ENCODE measurements at places on chromosomes 2 and 18.
A peak's percentile ranks its signal among the peaks of the same experiment; 100 is the strongest.

- no peak for DNase-seq
Observed at GRCh38 chr2:206802654-206803514, 37.5 kb downstream of the FASTKD2 start.

GRCh38 chr2:95158891-95159619, 593 bp downstream of the ZNF514 start:
- peak; percentile 31 for DNase-seq

DNA sequence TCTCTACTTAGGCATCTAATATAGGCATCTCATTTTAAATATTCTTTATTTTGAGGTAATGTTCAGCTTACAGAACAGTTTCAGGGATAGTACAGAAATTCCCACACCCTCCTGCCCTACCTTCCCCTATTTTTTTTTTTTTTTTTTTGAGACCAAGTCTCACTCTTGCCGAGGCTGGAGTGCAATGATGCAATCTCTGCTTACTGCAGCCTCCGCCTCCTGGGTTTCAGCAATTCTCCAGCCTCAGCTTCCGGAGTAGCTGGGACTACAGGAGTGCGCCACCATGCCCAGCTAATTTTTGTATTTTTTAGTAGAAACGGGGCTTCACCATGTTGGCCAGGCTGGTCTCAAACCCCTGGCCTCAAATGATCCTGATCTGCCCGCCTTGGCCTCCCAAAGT, 97.6 kb downstream of the EPB41L5 start:
- DNase-seq = no peak

DNA sequence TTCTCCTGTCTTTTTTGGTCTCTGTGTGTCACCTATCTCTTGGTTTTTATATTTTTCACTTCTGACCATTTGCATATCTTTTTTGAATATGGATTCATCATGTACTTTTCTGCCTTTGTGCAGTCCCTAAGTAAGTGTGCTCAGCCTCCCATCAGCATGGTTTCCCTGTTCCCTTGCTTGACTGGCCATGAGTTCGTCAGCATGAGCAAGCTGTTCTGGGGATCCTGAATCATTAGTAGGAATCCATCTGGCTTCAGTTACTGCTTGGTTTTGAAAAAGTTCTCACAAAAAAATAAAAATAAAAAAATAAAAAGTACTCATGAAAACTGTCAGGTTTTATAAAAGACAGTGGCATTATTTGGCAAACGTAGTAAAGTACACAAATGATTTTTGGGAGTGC, 144.1 kb downstream of the NCOA1 start:
- no peak for DNase-seq

- DNase-seq = peak; percentile 77
Observed at GRCh38 chr2:188291617-188292347, at the start of gene GULP1. Gene GULP1, plus strand, starts transcription at chr2:188291874. Its CDS starts 185,829 bp downstream, at chr2:188477703.

GRCh38 chr2:126510960-126511359, 145.0 kb upstream of the GYPC start:
- DNase-seq = no peak

DNA sequence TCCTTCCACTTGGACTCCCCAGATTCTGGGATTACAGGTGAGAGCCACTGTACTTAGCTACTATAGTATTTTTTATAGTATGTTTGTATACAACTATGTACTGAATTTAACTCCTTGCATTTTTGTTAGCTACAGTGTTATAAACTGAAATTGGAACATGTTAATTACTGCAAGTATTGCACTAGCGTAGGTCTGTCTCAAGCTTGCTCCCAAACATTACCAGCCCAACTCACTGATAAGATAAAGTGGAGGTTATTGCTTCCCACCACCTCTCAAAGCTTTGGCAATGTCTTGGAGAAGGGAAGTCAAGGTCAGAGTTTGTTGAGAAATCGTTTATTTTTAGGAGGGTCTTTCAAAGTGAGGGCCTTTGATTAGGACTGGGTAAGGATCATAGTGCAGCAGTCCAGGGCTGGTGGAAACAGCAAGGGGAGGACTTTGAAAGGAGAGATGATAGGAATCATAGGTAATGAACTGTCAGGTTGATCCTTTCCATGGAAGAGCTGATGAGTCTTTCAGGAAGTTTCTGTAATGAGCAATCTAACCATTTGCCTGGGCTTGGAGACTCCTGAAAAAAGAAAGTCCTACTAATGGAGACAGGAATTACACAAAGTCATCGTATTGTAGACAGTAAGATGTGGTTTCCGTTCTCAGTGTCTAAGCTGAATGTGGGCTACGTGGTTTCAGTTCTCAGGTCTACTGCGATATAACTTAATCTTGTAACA, 257.1 kb downstream of the MYO3B start:
- DNase-seq = no peak

- peak; percentile 30 for DNase-seq
Observed at GRCh38 chr18:56639104-56639381, 651 bp upstream of the TXNL1 start.

DNA sequence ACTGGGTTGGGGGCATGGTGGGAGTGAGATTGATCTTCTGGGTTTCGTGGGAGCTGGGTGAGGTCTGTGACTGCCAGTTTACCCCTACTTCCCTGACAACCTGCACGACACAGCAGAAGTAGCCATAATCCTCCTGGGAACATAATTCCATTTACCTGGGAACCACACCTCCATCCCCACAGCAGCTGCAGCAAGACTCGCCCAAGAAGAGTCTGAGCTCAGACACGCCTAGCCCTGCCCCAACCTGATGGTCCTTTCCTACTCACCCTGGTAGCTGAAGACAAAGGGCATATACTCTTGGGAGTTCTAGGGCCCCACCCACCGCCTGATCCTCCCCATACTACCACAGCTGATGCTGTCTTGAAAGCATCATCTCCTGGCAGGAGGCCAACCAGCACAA, 43.8 kb downstream of the FLACC1 start:
- no peak for DNase-seq

- peak; percentile 54 for DNase-seq
Observed at GRCh38 chr18:31101183-31102024, 817 bp downstream of the DSC2 start.

- DNase-seq = peak; percentile 3
Observed at GRCh38 chr2:85649201-85650190, 18.5 kb downstream of the SFTPB start.

DNA sequence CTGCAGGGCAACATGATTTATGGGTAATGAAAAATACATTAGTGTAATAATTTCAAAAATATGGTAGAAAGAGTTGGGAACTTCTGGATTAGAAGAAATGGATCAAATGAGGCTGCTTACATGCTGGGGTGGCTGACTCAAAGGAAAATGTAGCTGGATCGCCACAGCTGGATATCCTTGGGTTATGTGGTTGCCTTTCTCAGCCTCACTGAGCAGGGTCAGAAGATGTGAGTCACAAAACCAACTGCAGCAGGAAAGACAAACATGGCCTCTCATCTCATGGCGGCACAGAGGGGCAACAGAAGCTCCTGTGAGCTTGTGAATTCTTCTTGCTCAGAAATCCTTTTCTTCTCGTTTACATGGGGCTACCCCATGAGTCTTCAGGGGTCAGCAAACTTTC, 317.1 kb upstream of the SPRED2 start:
- DNase-seq = no peak
